Activated CD4-positive, alpha-beta memory T cell treated with anti-CD3 and anti-CD28 coated beads for 36 hours (primary cell): ENCODE measurements at places on chromosomes 2 and 18. TPM values are rescaled to one million over a fixed set of nuclear protein-coding genes. Genes with fewer than 3 reads are reported as not detected.
A peak's percentile ranks its signal among the peaks of the same experiment; 100 is the strongest.

DNA sequence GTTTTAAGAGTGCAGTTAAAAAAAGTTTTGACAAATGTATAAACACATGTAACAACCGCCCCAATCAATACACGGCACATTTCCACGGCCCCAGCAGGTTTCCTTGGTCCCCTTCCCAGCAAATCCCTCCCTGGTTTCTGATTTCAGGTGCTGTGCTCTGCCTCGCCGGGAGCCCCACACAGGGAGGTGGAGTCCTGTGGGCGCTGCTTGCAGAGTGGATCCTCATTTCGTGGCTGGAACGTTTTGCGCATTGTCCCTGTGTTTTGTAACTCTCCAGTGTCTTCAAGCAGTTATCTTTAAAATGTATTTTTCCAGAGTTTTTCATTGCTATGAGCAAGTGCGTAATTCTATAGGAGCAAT lies 124.8 kb downstream of the GALR1 start:
- no peak for DNase-seq

DNA sequence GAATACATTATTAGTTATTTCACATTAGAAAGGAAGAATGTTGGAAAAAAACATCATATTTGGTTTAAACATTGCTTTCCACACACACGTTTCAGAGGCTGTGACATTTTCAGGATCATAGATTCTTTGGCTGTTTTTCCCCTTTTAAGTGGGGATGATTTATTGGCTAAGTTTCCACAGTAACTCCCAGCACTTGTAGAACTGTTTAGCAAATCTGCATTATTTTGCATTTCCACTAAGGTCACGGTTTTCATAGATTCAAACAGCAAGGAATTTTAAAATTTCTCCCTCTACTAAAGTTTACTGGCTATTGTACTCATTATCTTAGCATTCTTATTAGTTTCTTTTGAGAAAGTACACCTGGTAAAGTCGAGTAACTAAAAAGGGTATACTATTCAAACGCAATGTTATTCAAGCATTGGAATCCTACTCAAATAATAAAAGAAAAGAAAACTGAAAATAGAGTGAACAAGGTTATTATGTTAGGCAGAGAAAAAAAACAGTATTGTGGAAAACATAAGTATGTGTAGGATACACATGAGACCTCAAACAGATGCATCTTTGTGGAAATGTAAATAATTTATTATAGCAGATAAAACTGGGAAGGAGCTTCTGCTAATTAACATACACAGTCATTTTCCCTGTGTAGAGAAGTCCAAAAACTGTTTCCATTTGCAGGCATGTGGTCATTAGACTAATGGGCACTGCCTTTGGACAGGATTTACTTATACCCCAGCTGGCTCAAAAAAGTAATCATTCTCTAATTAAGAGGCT lies 633.8 kb downstream of the NRXN1 start:
- DNase-seq, result no peak

GRCh38 chr2:219559156-219559915 lies 12.0 kb downstream of the OBSL1 start:
- DNase-seq, result no peak

- no peak for DNase-seq
These were observed 64.0 kb downstream of the WDR7 start for GRCh38 chr18:56715121-56715520.

DNA sequence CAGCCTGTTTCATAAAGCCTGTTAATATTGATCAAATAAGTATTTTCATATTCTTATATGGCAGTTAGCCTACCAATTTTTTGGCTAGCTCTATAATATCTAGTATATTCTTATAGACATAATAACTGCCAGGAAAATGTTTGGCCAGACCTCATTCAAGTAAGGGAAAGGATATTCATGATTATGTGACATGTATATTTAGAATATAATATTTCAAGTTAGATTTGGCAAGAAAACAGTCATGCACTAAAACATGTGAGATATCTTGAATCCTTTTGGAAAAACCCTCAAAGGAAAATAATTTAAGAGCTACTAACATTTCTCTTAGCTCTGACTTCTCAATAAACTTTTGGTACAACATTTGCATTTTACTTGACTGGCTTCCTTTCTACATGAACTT lies 694.1 kb downstream of the PLCL1 start:
- no peak for DNase-seq

DNA sequence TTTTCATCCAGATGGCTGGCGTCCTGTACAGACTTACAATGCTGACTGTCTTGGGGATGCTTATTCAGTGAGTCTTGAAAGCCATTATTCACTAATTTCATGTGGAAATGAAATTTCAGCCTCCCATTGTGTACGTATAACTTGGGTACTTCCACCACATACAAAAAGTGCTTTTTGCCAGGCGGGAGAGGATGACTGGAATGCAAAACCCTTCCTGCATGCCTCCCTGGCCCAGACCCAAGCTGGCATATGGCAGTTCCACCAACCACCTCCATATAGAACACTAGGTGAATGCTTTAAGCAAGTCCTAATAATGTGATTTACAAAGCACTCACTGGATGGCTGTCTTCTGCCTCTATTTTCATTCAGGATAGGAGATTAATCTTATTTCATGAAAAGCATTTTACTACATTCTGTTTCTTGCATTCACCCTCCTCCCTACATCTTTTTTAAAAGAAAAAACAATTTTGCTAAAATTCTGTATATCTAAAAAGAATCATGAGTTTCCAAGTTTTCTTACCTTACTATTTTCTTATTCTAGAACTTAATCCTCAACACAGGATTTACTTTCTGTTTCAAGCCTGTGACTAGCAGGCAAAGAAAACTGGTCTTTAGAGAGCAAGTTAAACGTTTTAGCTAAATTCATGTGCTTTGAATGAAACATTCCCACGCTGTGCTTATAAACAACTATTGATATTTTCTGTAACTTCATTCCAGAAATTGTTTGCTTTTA lies 327.6 kb downstream of the NCKAP5 start:
- no peak for DNase-seq

- no peak for DNase-seq
These were observed 83.8 kb upstream of the KLHL29 start for GRCh38 chr2:23301136-23301535.

DNA sequence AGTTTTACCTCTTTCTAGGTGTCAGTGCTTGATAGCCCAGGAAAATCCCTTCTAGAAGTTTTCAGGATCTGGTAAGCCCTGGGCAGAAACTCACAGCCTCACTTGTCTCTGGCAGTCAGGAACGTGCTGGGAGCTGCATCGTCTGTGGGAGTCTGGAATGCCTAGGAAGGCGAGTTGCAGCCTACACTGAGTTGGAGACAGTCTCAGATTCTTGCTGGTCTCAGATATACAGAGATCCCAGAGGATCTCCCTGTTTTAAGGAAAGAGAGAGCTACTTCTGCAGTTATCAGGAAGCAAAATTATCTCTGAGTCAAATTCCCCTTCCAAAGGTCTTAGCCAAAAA lies 104.4 kb upstream of the CDC42EP3 start:
- DNase-seq, result no peak

- no peak for DNase-seq
These were observed 35.4 kb upstream of the NT5DC4 start for GRCh38 chr2:112685271-112685884.

- no peak for DNase-seq
These were observed 4.6 kb downstream of the HJURP start for GRCh38 chr2:233849607-233850271.

- DNase-seq, result peak; percentile 57
These were observed 29.5 kb downstream of the INPP4A start for GRCh38 chr2:98473995-98474780.

GRCh38 chr2:210167227-210167626 lies 4.0 kb downstream of the KANSL1L start:
- no peak for DNase-seq

- no peak for DNase-seq
These were observed 285.3 kb downstream of the RAD51AP2 start for GRCh38 chr2:17232776-17233556.

- no peak for DNase-seq
These were observed 68.4 kb upstream of the STAM2 start for GRCh38 chr2:152243761-152244640.

DNA sequence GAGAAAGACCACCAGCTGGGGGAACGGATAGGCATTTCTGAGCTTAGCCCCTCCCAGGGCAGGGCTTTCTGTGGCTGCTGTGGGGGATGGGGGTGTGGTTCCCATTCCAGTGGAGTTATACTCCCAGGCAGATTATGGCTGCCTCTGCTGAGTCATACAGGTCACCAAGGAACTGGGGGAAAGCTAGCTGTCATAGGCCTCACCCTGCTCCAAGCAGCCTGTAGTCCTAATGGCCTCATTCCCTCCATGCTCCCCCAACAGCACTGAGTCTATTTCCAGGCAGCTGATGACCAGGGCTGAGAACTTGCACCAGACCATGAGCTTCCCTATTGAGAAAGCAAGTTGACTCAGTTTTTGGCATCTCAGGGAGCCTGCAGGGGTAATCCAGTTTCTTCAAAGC lies 87.1 kb downstream of the GPR39 start:
- DNase-seq, result no peak

DNA sequence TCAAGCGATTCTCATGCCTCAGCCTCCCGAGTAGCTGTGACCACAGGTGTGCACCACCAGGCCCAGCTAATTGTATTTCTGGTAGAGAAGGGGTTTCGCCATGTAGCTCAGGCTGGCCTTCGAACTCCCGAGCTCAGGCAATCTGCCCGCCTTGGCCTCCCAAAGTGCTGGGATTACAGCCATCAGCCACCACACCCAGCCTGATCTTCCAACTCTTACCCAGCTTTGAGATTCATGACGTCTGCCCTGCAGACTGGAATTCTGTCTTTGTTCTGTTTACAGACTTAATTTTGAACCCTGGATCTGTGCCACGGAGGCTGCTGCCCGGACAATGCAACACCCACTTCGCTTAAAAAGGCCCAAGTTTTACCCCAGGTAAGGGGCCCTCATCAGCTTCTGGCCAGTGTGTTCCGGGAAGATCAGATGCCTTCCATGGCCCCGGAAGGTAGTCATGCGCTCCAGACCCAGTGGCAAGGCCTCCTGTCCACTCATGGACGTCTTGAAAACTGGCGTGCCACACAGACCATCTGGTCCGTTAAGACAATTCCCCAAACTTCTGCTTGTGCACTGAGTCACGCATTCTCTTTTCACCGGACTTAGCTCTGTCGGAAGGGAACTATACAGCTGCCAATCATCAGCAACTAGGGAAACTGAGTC lies 5.5 kb downstream of the PXDN start:
- no peak for DNase-seq

ONECUT2 gene
- total RNA-seq, result not detected

RGPD4 gene
- total RNA-seq, result 0.05 TPM

ATOH8 gene
- not detected for total RNA-seq

DYNAP gene
- not detected for total RNA-seq

ANKRD30B gene
- total RNA-seq, result not detected

GMPPA gene
- total RNA-seq, result 37.1 TPM

CD207 gene
- not detected for total RNA-seq
